ENCODE measurements at places on chromosomes 6 and 20.
A peak's percentile ranks its signal among the peaks of the same experiment; 100 is the strongest.

DNA sequence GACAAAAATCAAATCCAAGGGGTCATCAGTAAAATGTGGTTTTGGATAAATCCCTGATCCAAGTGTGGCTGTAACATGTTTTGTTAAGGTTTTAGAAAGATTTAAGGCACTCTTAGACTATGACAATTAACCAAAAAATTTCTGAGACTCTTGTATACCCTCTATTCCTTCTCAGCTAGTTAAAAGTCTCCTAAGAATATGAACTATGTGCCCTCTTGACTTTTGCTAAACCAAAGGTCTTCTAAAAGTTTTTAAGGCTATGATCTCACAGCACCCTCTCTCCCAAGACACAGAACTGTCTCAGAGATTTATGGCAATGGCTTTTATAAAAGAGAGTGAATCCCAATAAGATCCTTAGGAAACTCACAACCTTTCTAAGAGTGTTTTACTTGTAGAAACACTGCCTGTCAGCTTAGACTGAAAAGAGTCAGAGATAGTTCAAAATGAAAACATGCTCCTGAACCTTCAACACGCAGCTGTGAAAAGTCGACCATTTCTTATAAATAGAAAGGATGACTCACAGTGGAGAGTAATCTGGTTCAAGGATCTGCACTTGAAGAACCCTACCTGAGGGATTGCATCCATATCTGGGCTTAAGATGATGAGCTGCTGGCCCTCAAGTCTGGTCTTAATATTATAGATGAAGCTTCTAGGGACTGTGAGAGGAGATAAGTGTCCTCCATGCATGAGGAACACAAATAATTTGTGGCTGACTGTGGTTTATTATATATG is 388.4 kb upstream of the GJE1 start:
- no peak for DNase-seq

- no peak for DNase-seq
These were observed 312.2 kb downstream of the ADGRG6 start for GRCh38 chr6:142613981-142614380.

GRCh38 chr6:166657531-166657930 is 30.5 kb upstream of the RPS6KA2 start:
- no peak for DNase-seq

DNA sequence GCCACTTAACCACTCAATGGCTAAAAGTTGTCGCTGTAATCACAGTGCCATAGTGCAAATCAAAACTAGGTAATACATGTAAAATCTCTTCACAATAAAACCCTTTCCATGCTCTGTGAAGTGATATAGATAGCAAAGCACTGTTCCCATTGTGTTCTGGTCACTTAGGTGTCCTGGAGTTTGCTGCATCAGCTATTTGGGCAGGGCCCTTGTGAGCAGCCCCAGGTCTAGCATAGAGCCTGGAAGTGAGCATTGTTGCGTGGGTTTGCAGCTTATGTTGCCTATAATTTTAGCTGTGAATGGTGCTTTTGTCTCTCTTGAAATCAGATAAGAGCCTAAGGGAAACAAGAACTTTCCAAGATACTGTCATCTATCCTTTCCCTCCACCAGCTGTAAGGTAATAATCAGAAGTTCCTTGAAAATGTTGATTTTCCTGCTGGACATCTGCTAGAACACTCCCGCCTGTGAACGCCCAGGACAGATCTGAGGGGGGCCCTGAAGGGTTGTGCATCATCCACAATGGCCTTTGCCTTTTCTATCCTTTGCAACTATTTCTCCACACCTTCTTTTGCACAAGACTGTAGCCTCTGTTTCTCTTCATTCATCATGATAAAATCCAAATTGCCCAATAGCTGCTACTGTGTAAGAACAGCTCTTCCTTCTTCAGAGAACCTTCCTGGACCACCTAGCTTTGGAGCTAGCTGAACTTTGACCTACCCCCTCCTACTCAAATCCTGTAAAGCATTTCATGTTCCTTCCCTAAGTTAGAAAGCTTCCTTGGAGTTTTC is 57.0 kb downstream of the TNFAIP3 start:
- DNase-seq, result no peak

DNA sequence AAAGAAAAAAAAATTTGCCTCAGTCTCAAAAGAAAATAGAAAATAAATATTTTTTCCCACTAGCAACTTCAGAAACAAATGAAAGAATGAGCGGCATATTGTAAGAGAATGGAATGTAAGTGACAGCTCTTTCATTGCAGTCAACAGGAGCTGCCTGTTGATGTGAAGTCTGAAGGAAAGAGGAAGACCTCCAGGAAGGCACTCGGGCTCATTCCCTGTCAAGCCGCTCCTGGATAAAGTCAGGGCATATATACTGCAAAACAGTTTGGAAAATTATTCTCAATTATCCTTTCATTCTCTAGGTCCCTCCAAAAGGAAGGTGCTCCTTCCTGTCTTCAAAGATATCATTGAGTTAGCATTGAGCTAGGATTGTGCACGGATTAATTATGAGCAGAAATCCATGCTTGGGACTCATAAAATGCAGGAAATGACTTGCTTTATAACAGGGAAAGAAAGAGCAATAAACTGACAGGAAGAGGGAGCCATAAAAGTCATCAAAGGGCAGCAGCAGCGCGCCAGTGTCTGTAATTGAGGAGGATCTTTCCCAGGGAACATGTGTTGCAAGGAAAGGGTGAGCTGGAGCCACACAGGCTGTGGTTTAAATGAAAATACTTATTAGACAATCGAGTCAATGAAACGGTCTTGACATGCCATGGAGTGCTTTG is 218.2 kb downstream of the C6orf118 start:
- DNase-seq, result no peak

DNA sequence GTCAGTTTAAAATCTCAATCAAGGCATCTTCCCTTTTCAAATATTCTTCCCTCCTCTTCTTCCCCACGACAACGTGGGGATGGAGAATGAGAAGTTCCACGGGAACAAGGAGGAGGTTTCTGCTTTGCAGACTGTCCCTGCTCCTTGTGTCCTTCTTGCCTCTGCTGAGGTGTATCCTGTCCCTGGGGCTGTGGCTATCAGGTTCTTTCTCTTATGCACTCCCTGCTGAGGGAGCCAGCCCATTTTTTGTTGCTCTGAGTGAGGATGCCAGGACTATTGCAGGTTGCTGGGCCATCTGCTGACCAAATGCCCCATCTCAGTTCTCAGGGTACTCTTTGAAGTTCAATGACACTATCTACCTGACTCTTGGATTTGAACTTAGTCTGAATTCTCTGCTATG is 533.6 kb downstream of the RNF144B start:
- no peak for DNase-seq

- DNase-seq, result no peak
These were observed 107.5 kb downstream of the ERMARD start for GRCh38 chr6:169858935-169859351.

DNA sequence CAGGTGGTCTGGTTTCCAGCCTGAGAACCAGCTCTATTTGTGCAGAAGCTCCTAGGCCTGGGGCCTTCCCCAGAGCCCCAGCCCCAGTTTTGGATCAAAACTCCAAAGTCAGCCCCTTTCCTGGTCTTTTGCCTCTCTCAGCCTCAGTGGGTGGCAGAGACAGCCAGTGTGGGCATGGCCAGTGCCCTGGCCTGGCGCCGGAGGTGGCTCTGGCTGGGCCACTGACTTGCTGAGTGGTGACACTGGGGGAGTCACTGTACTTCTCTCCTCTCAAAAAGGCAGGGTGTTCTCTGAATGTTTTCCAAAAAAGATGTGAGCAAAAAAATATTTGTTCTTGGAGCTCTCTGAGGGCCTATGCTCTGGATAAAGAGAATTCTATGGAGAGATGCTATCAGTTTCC is 20.0 kb upstream of the MLN start:
- DNase-seq, result no peak

DNA sequence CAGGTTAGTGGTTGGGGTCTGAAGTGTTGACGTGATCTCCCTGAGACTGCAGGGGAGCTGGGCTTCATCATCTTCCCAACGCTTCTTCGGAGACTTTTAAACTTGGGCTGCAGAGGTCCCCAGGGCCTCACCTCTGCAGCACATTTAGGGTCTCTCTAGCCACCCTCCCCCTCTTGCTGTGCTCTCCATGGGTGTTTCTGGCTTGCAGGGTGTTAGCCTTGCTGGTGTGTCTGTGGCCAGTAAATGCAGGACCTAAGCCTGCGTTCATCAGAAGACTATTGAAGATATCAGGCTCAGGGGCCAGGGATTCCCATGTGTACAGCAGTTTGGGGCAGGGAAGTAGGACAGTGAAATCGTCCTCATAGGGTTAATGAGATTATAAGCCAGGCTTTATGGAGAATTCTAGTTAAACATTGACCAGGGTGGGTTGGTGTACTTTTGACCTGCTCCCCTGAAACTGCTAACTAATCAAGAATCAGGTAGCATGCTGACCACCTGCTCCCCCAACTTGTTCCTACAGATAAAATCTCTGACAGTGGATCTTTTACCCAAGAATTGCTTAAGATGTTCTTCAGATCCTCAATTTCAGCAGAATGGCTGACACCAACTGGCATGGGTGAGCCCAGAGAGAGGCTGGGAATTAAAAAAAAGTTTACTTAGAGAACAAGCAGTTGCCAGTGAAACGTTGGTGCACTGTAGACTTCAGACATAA is 3.8 kb upstream of the DDO start:
- no peak for DNase-seq

GRCh38 chr20:24873025-24873620 is 75.9 kb upstream of the CST7 start:
- no peak for DNase-seq

DNA sequence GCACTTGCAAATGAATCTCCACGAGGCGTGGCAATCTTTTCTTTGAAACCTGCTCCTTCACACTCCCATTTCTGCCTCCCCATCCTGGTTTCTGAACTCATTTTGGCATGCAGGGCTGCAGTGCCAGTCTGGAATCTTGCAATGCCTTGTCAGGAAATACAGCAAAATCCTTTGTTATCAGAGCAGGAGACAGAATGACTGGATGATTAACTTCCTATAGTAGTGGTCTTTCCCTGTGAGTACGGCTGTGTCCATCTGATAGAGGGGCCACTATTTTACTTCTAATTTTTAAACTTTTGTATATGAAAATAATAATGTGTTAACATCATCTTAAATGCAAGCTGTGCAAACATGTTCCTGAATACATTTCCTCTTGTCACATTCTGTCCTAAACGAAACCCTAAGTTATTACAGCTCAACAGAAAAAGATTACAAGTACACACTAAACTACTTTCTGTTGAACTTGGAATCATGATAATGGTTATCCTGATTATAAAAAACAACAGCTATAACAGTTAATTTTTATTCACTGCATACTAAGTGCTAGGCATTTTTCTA is 140.2 kb downstream of the KIF13A start:
- DNase-seq, result no peak

- DNase-seq, result no peak
These were observed 1.7 kb downstream of the SCML4 start for GRCh38 chr6:107822176-107823046.

GRCh38 chr6:78465059-78465634 is 402.2 kb upstream of the IRAK1BP1 start:
- DNase-seq, result no peak

- DNase-seq, result no peak
These were observed 44.4 kb downstream of the ZNF292 start for GRCh38 chr6:87199787-87200186.

- no peak for DNase-seq
These were observed 59.4 kb upstream of the BTN3A2 start for GRCh38 chr6:26305641-26305969.

GRCh38 chr6:106973018-106973835 is 1.3 kb downstream of the CD24 start:
- DNase-seq, result no peak

GRCh38 chr6:134722200-134722870 is 227.6 kb downstream of the ALDH8A1 start:
- no peak for DNase-seq

GRCh38 chr6:126923807-126924206 is 194.7 kb upstream of the RSPO3 start:
- DNase-seq, result no peak

DNA sequence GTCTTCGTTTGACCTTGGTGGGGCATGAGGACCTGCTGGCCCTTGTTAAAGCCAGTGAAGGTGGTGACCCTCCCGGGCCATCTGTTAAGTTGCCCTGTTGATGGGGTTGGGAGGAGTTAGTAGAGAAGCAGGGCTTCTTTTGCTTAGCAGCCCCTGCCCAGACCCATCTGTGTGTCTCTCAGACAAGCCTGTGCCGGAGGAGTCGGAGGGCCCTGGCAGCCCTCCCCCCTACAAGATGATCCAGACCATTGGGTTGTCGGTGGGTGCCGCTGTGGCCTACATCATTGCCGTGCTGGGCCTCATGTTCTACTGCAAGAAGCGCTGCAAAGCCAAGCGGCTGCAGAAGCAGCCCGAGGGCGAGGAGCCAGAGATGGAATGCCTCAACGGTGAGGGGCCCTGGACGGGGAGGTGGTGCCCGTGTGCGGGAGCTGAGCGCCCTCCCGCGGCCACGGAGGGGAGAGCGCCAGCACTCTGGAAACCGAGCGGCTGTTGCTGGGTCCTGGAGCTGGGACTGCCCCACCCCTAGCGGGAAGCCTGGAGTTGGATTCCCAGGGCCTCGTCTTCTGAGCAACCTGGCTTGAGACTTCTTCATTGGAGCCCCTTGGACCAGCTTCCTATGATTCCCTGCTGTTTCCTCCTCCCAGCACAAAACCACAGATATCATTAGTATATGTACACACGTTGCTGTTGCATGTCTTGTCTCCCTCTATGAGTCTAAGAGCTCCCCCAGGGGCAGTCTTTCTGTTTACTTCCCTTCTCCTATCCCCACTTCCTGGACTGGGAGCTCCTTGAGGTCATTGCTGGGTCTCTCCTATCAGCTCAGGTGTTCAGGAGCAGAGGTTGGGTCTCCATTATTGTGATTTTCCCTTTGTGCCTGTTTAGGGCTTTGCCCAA is 27.6 kb upstream of the SRF start:
- peak; percentile 77 for DNase-seq

DNA sequence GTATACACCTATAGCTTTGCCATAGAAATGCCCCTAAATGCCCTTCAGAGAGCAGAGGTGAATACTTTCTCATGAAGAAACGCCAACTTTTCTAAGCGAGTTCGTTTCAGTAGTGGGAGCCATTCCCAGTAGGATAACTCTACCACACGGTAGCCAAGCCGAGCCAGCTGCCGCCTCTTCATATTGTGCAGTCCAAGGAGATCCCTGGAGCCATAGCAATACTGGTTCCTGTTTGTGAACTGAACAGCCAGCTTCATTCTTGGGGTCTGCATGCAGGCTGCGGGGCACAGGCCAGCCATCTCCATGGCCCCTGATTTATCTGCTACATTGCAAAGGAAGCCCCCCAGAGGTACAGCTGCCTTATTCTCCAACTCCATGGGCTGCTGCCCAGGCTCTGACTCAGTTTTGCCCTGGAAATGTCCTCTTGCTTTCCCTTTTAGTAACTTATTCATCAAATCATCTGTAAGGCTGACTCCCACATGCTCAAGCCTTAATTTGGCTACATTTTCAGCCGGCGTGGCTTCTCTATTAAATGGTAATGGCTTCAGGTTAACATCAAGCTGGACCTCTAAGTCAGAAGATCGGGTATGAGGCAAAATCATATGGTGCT is 12.8 kb downstream of the FASTKD5 start:
- DNase-seq, result no peak

GRCh38 chr6:142886431-142887170 is 58.4 kb downstream of the HIVEP2 start:
- no peak for DNase-seq

Data from AG09319 (cell line).